CD4-positive, alpha-beta T cell treated with Interleukin-4 for 1 hour (primary cell): ENCODE measurements at places on chromosomes 2 and 18.
A peak's percentile ranks its signal among the peaks of the same experiment; 100 is the strongest.

DNA sequence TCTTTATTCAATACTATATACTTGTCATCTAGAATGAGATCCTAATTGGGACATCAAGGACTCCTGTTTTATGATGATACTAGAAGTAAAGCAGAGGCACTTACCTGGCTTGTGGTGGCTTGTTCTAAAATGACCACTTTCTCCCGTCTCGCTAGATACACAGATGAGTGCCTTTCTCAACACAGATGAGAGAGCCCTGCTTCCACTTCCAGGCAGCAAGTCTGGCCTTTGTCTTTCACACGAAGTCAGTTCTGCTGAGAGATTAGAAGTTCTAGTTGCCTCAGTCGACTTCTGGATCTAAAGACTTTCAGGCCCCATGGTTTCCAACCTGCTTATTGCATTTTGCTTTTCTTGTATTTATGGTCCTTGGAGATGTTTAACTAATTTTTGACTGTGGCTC lies 70.3 kb downstream of the PPP1R1C start:
- DNase-seq = no peak

DNA sequence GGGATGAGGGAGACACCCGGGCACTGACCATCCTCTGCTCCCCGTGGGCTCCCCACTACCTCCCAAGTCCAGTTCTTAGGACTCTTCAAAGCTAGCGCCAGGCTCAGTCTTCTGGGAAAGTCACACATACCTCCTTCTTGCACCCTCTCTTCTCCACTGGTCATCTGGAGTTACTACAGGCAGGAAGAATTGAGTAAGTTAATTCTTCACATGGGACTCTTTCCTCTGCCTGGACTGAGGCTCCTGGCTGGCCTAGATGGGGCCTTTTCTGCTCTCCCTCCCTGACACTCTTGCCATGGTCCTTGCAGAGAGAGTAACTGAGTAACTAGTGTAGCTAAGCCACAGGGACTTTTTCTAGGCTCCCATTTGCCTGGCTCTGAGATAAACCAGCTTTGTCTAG lies 96.5 kb upstream of the CELF4 start:
- no peak for DNase-seq

GRCh38 chr18:74937291-74937690 lies 271.6 kb downstream of the PTGR3 start:
- DNase-seq = no peak

- no peak for DNase-seq
These were observed 26.0 kb downstream of the ACADL start for GRCh38 chr2:210199186-210199765.

DNA sequence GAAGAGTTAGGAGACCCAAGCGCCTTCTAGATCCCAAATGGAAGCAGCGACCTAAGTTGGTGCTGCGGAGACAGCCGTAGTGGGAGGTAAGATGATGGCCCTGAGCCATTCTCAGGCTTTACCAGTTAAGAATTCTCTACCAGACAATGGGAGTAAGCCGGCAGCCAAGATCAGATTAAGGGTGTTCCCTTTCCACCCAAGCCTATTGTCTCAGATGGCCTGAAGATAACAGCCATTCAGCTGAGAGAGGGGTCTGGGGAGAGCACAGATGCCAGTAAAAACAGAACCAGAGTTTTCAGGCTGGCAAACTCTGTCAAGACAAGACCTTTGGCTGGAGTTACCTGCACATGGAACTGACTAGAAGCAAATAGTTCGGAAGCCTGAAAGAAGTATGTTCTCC lies 191.7 kb upstream of the HAAO start:
- DNase-seq = no peak

DNA sequence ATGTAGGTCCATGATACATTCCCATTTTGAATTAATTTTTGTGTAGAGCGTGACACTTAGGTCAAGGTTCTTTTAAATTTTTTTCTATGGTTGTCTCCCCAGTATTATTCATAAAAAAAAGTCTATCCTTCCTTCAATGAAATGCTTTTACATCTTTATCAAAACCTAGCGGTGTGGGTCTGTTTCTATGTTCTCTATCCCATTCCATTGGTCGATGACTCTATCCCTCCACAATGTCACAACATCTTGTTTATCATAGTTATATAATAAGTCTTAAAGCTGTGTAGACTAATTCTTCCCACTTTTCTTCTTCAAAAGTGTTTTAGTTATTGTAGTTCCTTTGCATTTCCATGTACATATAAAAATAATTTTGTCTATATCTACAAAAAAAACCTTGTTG lies 47.2 kb upstream of the GPR17 start:
- no peak for DNase-seq

GRCh38 chr2:64325852-64326577 lies 127.9 kb upstream of the LGALSL start:
- peak; percentile 56 for DNase-seq

GRCh38 chr2:3641841-3642421 lies 16.1 kb upstream of the ALLC start:
- DNase-seq = peak; percentile 8

DNA sequence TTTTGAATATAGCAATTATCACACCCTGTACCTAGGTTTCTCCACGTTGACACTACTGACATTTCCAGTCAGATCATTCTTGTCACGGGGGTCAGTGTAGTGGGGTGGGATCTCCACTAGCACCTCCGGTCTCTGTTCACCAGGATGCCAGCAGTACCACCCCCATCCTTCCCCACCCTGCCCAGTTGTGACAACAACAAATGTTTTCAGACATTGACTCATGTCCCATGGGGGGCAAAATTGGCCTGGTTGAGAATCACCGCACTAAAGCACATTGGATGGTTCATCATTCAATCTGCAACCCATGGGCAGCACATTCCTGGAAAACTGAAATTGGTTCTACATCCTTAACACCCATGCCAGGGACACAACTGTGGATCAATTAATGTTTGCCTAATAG lies 32.3 kb downstream of the FEZ2 start:
- no peak for DNase-seq

- no peak for DNase-seq
These were observed 15.6 kb upstream of the LAMA1 start for GRCh38 chr18:7133181-7133580.

GRCh38 chr18:55925772-55926171 lies 337.8 kb upstream of the TCF4 start:
- no peak for DNase-seq

DNA sequence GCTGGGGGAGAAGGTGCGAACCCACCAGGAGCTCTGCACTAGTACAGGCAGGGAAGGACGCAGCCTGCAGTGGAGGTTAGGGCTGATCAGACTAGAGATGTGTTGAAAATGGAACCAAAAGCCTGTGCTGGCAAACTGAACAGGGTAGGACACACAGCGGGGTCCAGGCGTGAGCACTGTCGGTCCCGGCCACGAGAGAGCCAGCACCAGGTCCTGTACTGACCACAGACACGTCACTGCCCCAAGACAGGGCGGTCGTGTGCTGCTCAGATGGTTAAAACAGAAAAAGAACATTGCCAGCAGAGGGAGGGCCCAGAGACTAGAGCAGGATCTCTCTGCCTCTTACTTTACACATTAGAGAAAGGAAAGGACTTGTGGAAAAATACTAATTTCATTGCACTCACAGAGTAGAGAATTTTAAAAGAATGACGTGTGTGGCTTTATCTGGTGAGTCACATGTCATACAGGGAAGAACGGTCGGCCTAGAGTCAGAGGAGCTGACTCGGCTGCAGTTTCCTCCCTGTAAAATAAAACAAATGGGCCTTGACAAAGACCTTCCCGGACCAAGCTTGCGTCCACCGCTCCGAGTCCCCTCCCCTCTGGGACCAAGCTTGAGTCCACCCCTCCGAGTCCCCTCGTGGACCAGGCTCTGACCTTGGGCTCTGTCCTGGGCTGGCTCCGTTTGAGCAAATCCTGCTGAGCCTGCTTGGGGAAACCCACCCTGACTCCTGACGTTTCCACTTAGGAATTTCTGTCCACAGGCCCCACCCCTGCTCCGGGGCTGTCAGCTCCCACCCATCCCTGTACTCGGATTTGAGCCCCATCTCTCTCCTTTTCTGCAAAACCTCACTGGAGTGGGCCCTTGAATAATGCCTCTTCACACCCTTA lies 16.7 kb upstream of the ADI1 start:
- no peak for DNase-seq

DNA sequence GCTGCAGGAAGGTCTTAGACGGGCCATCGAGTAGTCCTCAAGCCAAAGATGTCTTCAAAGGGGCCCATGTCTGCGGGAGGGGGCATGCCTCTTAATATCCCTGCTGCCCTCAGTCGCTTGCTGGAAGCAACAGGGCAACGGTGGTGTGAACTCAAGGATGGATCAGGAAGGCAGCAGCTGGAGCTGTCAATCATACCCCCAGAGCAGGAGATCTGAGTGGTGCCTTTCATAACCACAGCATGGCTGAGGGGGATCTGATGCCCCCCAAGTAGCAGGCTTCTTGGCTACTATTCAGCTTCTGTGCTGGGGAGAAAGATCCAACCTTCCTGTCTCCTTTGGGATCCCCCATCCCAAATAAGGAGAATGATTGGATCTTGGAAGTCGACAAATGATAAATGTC lies 46.4 kb downstream of the INSIG2 start:
- no peak for DNase-seq

DNA sequence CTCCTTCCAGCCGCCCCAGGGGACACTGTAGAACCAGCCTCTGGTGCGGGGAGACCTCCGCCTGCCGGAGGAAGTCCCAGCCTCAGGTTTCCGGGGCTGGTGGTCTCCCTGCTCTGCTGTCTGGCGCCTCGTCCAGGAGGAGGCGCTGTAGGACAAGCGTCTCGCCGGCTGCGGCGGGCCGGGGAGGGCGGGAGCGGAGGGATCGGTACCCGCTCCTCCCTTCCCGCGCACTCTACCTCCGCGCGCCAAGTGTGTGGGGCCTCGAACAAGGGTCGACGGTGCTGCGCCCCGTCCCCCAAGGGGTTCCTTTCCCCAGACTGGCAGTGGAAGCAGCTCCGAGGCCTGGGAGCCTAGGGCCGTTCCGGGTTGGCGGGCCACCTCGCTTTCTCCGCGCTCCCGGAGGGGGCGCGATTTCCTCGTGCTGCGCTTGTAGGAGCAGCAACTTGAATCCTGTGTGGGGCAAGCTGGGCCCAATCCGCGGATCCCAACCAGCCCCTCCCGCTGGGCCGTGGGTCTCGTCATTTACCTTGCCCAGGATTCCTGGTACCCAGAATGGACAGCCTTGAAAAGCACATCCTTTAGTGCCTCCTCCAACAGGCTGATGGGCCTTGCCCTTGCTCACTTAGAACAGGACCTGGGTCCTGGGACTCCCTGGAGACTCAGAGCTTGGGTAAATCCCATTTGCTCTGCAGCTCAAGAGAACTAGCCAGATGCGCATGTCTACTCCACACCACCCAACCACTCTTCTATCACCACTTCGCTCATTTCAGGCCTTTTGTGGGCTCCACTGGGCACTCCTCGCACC lies 10.6 kb upstream of the HOXD4 start:
- DNase-seq = peak; percentile 59

DNA sequence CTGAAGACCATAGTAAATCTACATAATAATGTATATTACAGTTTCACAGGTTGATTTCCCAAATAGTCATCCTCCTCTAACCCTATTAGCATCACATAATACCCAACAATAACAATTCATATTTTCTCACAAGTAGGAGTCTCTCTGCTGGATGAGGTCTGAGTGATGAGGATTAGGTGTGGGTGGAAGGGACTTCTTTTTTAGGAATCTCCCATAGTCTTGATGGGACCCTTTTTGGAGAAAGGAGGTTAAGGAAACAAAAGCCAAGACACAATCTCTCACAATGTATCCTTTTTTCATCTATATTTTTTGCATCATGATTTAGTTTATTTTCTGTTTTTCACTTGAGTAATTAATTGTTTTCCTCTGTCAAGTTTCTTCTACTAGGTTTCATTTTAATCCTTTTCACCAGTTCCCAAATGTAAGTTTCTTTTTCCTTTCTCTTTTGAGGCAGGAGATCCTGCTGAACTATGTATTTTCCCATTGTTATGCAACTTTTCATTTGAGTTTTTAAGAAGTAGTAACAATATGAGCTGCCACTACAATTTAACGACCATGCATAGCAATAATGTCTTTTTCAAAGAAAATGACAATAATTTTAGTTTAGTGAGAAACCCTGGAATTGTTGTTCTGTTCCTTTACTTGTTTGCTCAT lies 2.5 kb upstream of the IFIH1 start:
- no peak for DNase-seq

DNA sequence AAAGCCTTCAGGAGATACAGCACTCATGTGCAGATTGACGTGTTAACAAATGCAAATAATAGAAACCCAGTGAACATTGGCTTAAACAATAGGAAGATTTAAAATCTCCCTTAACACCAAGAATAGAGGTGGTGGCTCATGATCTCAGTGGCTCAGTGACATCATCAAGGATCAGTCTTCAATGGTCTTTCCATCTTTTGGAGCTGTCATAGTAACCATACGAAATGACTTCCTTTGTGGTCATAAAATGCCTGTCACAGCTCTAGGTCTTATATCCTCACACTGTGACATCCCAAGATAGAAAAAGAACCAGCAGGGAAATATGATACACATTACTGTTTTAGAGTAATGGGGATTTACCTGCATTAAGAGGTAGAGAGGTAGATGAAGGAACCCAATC lies 59.6 kb upstream of the ACKR3 start:
- no peak for DNase-seq

DNA sequence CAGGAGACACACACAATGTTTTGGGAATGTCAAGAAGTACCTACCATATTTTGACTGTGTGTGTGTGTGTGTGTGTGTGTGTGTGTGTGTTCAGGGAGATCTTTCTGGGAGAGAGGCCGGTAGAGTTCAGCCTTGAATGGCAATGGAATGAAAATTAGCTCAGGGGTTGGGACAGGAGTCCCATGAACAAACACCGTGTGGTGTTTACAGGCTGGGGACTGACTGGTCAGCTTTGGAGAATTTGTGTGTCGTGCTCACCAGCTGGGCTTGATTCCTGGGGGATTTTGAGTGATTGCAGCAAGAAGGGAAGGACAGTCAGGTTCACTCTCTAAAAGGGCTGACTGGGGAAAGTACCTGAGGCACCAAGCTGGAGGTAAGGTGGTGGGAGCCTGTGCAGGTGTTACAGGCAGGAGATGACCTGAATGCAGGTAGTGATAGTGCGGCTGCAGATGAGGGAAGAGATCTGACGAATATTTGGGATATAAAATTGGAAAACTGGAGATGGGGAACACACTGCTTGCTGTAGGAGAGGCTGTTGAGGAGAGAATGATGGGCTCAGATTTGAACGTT lies 2.5 kb upstream of the ADNP2 start:
- no peak for DNase-seq

DNA sequence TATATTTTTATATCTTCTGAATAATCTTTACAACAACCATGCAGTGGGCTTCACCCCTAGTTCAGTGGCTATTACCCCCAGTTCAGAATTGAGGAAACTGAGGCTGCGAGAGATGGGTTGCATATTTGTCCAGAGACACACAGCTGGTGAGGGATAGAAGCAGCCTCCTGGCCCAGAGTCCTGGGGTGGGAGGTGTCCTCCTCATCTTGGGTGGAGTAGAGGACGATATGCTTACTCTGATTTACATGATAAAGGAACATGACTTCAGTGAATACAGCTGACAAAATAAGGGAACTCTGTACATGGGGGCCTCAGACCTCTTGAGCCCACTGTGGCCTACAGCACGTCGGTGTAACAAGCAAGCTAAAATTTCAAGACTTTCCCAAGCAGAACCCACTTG lies 214.7 kb downstream of the FBXO15 start:
- no peak for DNase-seq
